Occipital lobe (tissue), 3 donors: ENCODE measurements at places on chromosomes 6 and 20.

GRCh38 chr20:49627329-49627761 is 59.4 kb upstream of the PTGIS start:
- DNase-seq: no peak

DNA sequence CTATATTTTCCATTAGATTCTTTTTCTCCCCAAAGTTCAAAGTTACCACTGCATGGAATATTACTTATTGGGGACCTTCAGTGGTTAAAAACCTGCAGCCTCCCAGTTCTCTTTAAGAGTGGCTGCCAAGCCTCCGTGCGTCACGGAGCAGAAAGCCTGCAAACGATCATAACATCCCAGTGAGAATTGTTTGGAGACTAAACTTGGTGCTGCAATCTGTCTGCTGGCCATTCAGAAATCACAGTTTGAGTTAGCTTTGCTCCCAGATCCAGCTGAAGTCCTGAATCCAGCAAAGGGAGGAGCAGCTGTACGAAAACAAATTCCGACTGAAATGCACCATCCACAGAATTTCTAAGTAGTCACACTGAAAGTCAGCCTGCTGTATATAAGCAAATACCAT is 213.5 kb upstream of the PDE10A start:
- no peak for DNase-seq

DNA sequence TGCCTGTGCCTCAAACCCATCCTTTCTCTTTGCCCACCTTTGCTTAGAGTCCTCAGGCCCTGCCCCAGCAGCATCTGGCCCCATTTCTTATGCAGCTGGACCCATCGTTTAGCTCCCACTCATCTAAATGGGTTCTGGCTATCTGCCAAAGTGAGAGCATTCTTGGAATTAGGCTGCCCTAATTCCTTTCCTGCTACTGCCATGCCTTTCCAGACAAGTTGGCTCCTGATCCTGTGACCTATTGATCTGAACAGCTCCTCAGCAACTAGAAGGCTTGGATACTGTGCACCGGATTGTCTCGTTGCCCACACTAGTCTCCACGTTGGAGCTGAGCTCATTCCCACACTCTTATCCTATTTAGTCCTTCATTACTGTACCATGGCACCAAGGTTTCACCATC is 22.9 kb downstream of the DZANK1 start:
- no peak for DNase-seq

- no peak for DNase-seq
Observed at GRCh38 chr6:18262702-18263417, 1.5 kb downstream of the DEK start.

DNA sequence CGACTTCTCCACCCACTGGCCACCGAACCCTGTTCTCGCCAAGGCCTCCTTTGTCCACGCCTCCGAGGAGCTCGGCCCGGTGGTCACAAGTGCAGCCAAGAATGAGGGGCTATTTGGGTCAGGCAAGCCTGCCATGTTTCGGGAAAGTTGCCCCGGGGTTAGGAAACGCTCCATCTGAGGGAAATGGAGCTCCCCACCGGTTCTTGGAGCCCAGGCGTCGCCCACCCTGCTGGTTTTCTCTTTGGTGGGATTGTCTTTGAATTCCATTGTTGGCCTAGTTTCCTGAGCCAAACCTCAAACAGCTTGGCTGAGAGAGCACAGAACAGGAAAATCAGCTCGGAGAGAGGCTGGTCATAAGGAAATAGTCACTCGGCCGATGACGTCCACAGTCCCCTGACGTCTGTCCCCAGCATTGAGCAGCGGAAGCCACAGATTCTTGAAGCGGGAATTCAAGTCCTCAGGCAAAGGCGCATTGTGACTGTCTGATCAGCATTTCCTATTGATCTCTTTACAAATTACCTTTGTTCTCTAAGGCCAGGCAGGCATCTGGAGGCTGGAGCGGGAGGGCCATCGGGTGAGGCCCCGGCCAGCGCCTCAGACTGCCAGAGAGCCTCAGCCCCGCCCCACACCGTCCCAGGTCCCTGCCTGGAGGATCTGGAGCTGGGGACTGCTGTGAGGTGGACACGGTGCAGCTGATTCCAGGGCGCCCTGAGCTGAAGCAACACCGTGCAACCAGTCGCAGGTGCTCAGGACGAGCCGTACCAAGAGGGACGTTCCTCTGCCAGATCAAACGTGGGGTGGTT is 138.6 kb downstream of the DLL1 start:
- DNase-seq: peak; percentile 28

DNA sequence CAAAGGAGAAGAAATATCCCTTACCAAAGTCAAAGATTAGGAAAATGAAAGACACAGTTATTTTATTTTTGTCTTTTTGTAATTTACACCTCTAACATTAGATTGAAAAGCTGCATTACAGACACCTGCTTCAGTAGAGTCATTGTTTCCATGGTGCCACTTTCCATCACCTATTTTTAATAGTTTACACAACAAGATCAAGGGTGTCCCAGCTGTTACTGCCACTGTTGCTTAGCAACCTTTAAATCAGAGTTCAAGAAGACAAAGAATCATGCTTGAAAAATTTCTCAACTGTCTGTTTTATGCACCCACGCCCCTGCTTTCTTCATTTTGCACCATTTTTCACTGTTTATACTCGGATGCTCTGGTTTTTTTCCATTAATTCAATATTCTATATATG is 668.2 kb upstream of the GJE1 start:
- DNase-seq: no peak

GRCh38 chr20:51648571-51648947 is 106.0 kb upstream of the NFATC2 start:
- no peak for DNase-seq

- no peak for DNase-seq
Observed at GRCh38 chr20:47995661-47996060, 210.4 kb upstream of the SULF2 start.

DNA sequence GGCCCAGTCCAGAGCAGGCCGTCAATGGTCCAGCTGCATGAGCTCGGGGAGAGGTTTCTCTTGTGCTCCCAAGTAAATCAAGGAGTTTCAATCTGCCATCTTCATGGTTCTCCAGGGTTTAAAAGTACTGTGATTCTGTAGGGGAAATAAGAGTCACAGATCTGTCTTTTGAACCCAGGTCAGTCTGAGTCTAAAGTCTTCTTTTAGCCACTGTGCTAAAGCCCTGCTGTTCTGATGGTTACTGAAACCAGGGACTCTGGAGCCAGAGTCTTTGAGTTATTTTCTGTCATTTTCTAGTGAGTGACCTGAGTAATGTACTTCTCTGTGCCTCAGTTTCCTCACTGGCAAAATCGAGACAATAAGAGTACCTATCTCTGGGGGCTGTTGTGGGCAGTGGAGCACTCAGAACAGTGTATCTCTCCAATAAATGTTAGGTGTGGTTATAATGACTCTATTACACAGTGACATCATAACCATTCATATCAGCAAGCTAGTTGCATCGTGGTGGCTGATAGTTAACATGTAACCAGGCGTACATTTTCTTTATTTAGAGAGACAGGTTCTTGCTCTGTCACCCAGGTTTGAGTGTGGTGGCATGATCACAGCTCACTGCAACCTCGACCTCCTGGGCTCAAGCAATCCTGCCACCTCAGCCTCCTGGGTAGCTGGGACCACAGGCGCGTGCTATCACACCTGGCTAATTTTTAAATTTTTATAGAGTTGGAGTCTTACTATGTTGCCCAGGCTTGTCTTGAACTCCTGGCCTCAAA is 74.6 kb upstream of the KCNG1 start:
- no peak for DNase-seq
